Cardiac fibroblast (primary cell): ENCODE measurements at places on chromosomes 4 and X.

- DNase-seq: peak; percentile 22
Measured at GRCh38 chr4:71830-72229, 18.7 kb downstream of the ZNF595 start.

DNA sequence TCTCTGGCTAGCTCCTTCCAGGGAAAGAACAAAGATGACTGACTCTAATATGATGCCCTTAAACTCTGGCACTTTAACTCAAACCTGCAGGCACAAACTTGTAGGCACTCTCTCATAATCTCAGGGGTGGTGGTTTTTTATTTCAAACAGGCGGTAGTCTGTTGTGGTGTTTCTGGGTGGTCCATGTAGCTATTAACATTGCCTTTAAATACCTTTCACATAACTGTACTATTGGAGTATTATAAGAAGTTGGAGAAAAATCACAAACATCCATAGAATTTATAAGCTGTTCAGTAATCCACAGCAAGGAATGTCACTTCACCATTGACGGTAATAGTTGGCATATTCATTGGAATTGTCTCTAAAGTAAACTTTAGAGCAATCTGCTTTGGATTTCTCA is 204.2 kb upstream of the PDE5A start:
- DNase-seq: no peak

DNA sequence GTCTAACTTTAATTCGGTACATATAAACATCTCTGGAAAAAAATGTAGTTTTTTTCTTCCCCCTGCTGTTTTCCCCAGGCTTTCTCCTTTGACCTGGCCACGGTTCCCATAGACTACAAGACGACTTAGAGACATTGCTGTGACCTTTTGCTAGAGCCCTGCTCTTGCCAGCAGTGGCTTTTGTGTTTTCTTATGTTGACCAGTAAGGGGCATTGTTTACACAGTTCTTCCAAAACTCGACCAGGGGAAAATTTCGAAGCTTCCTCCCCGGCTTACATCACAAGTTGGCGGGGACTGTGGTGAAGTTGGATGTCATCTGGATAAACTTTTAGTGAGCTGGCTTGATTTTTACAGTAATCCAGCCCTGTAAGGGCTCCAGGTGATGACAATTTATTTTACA is 9.3 kb downstream of the CCDC160 start:
- no peak for DNase-seq

DNA sequence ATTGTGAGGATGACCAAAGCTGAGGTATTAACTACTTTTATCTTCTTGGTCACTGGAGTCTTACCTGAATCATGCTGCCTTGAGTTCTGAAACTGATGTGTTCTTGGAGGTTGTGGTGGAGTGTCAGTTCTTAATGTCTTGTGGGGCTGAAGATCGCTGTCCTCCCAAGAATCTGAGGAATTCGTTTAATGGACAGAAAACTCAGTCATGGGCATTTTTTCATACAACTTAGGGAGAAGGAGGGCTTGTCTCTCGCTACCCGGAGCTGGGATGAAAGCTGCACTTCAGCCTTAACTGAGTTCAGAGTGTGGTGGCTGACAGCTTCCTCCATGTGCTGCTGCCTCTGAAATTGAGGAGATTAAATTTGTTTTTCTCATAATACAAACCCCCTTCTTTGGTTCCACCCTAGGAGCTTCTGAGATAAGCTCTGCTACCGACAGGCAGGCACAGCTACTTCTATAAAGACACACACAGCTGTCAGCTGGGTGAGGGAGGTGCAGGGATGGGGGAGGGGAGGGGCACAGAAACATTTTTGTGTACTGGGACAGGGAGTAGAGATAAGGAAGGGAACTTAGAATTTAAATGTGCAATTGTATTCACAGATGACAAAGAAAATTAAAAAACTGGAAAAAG is 30.8 kb downstream of the RBBP7 start:
- DNase-seq: peak; percentile 5

DNA sequence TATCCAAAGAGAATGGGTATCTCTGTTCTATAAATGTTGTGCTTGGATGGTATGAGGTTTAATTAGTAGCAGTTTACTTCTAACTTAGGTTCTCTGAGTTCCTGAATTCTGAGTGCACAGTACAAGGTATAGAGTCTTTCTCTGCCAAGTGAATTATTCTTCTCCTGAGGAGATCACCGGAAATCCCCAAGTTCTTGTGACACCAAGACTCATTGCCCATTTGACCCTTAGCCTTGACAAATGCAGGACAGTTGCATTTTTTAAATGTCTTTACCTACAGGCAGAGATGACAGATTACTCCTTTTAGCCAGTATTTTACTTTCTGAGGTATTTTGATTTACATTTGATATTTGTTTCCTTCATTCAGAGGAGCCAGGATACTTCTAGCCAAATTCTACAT is 72.9 kb downstream of the MAOA start:
- no peak for DNase-seq

GRCh38 chr4:165331359-165331758 is 3.9 kb downstream of the MSMO1 start:
- DNase-seq: no peak

DNA sequence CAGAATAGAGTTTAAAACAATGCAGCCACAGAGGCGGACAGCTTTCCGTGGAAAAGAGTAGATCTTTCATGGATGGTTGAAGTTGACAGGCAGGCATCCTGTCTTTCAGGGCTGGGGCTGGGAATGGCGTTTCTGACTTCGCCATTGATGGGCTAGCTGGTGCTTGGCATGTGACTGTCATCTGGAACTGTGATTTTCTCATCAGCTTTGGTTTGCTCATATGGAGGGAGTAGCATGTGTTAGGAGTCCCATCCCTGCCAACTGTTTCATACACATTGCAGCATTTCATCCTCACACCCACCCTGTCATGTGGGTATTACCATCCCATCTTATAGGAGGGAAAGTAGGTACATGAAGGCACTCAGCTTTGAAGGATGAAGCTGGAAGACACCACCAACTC is 49.2 kb upstream of the STX18 start:
- no peak for DNase-seq

- no peak for DNase-seq
Measured at GRCh38 chr4:86502081-86502480, 92.0 kb upstream of the PTPN13 start.

DNA sequence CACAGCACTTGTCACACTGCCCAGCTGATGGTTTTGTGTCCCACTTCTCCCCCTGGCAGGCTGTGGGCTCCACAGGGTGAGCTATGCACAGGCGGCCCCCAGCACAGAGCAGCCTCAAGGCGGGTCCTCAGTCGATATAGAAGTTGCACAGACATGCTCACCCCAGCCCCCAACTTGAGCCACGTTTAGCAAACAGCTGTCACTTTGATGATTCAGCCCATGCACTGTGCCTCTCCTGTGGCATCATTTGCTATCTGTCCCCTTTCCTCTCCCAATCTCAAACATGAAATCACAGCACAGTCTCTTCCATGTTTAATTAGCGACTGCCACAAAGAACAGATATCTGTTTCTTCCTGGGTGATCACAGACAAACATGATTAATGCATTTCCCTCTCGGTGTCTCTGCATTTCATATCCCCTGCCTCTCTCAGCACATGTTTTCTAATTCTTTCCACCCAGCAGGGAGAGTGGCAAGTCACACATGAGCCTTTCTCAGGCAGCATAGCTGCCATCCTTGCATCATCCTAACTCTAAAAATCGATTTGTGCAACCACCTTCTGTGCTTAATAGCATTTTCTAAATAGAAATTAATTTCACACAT is 204.9 kb downstream of the EVC2 start:
- no peak for DNase-seq

DNA sequence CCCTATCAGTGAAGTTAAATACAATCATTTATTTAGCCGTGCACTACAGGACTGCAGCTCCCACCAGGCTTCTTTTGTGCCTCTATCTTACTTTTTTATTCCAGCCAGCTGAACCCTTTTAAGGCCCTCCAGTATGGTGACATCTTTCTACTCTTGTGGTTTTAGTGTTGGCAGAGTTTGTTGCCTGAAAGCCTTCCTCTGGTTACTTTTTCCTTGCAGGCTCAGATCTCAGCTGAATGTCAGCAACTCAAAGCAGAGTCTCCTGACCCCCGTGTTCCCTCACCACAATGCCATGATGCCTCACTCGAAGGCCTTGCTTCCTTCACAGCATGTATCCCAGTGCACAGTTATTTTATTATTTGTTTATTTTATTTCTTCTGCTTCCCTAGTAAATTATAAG is 818.9 kb upstream of the LCORL start:
- DNase-seq: no peak

DNA sequence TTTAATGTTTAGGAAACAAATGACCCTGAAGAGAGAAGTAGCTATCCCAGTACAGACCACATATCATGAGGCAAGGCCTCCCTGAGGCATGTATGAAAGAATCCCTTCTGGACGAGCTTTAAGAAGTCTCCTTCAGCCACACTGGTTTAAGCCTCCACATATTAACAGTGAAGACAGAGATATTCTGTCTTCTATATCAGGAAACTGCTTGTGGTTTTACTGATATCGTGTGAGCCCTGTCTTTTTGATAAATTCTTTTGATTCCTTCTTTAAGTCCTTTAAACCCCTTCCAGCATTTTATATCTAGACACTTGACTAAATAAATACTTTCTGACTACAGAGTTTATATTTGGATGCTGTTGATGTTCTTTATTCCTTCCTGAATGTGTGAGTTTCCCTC is 45.9 kb upstream of the GPC4 start:
- DNase-seq: no peak

DNA sequence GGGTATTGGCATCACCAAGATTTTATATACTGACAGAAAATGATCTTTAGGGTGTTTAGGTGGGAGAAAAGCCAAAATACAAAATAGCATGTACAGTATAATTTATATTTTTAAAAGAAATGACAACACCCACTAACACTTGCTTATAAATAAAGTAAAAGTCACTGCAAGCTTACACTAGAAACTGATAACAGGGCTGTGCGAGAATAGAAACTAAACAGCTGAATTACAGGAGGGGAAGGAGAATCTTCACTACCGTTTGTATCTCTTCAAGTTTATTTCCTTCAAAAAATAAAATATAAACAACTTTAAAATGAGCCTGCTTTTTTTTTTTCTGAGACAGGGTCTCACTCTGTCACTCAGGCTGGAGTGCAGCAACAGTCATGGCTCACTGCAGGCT is 22.8 kb downstream of the GRSF1 start:
- no peak for DNase-seq

GRCh38 chr4:54185866-54186265 is 43.2 kb upstream of the PDGFRA start:
- DNase-seq: no peak

- DNase-seq: no peak
Measured at GRCh38 chr4:146041139-146042004, 102.7 kb upstream of the ZNF827 start.

GRCh38 chr4:72987741-72988729 is 81.5 kb downstream of the COX18 start:
- peak; percentile 27 for DNase-seq

- no peak for DNase-seq
Measured at GRCh38 chrX:79266702-79267101, 100.4 kb downstream of the ITM2A start.

DNA sequence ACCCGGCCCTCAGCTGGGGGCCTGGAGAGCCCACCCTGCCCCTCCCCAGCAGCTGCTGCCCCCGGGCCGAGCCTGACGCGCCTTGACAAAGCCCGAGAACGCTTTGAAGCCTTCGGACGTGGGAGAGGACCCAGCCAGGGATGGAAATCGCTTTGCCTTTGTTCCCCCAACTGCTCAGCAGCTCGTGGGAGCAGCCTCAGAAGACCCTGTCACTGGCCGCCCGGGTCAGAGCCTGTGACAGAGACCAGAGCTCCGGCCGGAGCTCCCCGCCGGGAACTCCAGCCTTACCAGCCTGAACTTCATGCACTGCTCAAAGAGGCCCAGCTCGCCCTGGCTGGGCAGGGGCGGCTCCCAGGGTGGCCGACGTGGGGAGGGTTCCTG is 2.6 kb upstream of the SLC6A8 start:
- no peak for DNase-seq

- no peak for DNase-seq
Measured at GRCh38 chr4:13705521-13706041, 78.1 kb upstream of the BOD1L1 start.

- DNase-seq: peak; percentile 20
Measured at GRCh38 chr4:45241976-45242375, 515.6 kb upstream of the GNPDA2 start.

DNA sequence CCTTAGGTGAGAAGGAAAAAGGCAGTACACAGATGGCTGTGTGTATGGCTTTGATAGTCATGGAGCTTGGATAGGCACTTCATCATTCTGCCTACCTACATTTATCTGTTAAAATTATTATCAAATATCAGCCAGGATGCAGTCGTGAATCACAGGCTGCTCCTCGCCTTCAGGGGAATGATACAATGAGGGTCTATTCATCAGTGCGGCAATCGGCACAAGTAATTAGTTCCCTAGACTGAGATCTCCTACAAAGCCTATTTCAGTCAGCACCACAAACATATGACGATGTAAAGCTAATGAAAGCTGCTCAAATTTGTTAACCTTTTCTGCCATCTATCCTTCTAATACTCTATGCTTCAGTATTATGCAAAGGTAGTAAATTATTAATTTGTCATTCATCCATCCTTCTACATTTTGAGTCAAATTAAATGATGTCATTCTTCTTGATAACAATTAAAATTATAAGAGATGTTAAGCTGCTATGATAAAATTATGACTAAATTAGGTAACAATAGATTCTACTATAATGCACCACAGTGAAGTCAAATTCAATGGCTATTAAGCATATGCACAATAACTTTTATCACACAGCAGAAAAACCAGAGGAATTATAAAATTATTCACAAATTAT is 19.0 kb downstream of the MAB21L2 start:
- no peak for DNase-seq

- no peak for DNase-seq
Measured at GRCh38 chrX:19410259-19410658, 66.5 kb downstream of the PDHA1 start.

- peak; percentile 18 for DNase-seq
Measured at GRCh38 chrX:24229976-24230375, 80.4 kb downstream of the ZFX start.

GRCh38 chr4:95536650-95537049 is 12.1 kb downstream of the UNC5C start:
- no peak for DNase-seq

DNA sequence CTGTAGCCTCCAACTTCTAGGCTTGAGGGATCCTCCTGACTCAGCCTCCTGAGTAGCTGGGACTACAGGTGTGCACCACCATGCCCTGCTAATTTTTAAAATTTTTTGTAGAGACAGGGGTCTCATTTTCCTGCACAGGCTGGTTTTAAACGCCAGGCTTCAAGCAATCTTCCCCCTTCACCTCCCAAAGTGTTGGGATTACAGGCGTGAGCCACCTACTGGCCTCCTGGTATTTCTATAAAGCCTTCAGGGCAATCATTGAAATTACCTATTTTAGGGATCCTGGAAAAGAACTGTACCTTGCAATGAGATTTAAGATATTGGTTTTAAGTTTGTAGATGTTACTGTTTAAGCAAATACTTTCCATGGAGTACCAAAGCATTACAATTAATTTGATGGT is 13.5 kb upstream of the PLS3 start:
- DNase-seq: no peak

- peak; percentile 50 for DNase-seq
Measured at GRCh38 chr4:113080050-113080449, 30.6 kb downstream of the ANK2 start.

DNA sequence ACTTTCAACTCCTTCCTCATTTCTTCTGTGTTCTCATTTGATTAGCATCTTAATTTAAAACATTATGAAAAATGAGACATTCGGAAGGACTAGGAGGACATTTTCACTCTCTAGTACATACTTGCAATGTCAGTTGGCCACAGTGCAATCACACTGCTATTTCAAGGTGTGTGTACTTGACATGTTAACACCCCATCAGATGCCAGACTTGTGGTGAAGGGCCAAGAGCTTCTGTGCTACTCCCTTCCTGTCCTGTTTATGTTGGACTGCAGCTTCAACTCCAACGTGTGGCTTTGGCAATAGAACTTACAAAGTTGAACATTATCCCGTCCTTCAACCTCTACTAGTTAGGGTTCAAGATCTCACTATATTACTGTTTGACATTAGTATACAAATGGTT is 221.0 kb downstream of the PALLD start:
- DNase-seq: peak; percentile 84
